CD8-positive, alpha-beta memory T cell (primary cell): ENCODE measurements at places on chromosomes 11 and 22. TPM values are rescaled to one million over a fixed set of nuclear protein-coding genes. Genes with fewer than 3 reads are reported as not detected.

DNA sequence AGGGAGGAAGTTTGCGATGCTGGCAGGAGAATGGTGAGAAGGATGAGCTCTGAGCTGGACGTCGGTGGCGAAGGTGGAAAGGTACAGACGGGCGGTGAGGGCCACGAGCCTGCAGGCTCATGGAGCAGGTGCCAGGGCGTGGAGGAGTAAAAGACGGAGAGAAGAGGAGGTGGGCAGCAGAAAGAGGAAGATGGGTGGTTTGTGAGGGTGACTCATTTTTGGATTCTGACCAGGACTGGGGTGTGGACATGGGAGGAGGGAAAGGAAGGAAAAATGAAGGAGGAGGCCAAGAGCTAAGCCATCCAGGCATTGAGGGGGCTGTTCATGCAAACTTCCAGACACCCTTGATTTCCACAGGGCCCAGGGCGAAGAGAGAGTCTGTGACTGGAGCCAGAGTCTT, 3.5 kb downstream of the ZDHHC24 start:
- DNase-seq = no peak

GRCh38 chr11:68500206-68500605, 39.7 kb downstream of the PPP6R3 start:
- DNase-seq = no peak

Gene FOLR2
- total RNA-seq = 0.26 TPM

- no peak for DNase-seq
Observed at GRCh38 chr22:42801252-42802080, 55.6 kb downstream of the ARFGAP3 start.

Gene SYT7
- not detected for total RNA-seq

Gene OR52H1
- not detected for total RNA-seq

Gene BAIAP2L2
- total RNA-seq = 0.58 TPM

DNA sequence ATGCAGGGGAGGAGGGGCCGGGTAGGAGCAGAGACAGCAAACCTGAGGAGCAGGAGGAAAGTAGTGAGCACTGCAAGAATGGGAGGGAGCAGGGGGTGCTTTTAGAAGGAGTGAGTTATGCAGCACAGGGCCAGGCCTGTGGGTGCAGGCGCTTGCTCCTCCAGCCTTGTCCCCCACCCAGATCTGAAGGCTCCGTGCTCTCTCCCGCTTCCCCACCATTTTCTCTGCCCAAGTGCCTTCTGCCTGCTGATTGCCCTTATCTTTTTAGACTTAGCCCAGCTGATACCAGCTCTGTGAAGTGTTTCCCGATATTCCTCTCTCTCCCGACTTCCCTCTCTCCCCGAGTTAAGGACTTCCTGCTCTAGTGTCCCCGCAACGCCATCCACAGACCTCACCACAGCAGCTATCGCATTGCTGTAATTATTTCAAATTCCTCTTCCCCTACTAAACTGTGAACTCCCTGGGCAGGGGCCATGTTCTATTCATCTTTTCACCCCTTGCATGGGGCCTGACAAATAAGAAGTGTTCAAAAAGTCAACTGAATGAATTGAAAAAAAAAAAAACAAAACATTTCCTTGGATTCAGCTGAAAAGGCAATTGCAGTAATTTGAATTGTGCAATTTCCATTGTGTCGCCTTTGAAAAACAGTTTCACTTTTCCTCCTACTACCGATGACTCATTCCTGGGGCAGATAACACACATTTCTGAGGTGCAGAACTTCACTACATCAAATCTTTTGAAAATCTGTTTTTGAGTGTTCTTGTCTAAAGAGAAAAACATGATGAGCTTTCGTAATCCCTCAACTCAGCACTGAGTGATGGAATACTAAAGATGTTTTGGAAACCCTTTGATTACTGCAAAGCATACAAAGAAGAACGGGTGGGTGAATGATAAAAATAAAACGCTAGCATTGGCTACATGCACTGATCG, 69.7 kb upstream of the BMAL1 start:
- DNase-seq = no peak

GRCh38 chr11:26867286-26867685, 126.6 kb upstream of the FIBIN start:
- DNase-seq = no peak

Gene BACE1-AS
- total RNA-seq = 4.5 TPM

- DNase-seq = no peak
Observed at GRCh38 chr11:126487711-126488110, 132.2 kb downstream of the ST3GAL4 start.

- DNase-seq = no peak
Observed at GRCh38 chr11:87351676-87352075, 313.9 kb downstream of the TMEM135 start.

Gene VWCE
- 12.4 TPM for total RNA-seq

Gene CD81
- total RNA-seq = 189 TPM

- no peak for DNase-seq
Observed at GRCh38 chr11:94790197-94790596, 22.0 kb downstream of the AMOTL1 start.

Gene ZNF214
- total RNA-seq = not detected

DNA sequence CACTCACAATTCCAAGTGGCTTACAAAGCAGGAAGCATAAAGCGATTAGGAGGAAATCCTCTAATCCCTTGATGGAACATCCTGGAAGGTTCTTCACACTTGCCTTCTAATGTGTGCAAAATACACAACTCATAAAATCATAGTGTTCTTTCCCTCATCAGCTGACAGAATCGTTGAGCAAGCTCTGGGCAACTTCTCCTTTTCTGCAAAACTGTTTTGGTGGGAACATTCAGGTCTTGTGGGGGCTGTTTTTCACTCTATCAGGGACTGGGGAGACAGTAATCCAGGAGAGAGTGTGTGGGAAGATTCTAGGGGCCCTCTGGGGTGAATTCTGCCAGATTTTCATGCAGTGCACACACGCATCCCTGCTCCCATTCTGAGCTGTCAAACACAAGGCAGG, 53.2 kb downstream of the IRAG1 start:
- DNase-seq = no peak

DNA sequence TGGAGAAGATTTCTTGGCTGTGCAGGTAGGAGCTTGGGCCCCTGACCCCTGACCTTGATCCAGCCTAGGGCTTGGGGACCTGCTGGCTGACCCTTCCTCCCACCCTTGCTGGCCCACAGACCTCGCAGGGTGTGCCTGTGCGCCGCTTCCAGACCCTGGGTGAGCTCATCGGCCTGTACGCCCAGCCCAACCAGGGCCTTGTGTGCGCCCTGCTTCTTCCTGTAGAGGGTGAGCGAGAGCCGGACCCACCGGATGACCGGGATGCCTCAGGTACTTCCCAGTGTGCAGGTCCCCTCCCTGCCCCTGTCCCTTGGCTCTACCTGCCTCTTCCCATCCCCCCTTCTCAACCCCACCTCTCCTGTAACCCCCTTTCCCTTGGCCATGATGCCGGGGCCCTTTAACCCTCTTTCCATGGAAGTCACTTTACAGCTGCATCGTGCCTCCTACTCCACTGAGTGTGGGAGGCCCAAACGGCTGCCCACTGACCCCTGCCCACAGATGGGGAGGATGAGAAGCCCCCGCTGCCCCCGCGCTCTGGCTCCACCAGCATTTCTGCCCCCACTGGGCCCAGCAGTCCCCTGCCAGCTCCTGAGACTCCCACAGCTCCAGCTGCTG, 3.8 kb downstream of the INPPL1 start:
- no peak for DNase-seq

DNA sequence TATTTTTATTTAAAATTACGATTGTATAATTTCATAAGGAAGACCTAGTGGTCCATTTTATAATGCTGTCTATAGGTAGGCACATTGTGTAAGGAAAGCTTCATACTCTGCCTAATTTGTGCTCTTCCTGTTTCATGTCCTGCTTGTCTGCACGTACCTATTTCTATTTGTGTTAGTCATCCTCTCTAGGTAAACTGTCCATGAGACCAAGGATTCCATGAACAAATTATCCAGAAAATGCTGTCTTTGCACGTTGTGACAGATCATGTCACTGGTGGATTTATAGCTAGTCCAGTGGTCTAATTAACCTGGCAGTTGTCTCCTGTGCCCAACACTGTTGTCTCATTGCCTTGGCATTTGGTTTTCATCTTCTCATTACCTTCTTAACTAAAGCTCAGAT, 44.7 kb downstream of the DNAJC24 start:
- DNase-seq = no peak

Gene FGF19
- total RNA-seq = not detected

Gene SPON1
- 0.81 TPM for total RNA-seq

DNA sequence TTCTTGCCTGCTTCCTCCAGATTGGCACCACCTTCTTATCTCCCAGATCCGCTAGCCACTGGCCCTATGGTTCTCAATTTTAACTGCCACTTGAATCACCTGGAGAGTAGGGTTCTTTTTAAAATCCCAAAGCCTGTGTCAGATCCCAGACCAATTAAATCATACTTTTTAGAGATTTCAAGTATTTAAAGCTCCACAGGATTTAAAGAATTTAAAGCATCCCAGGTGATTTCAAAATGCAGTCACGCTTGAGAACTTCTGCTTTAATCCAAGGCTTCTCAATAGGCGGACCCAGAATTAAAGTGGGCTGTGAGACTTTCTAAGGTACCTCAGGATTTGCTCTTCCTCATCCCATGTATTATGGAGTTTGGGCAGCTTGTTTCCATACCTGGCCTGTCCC, 400.0 kb downstream of the SOX6 start:
- no peak for DNase-seq

Gene OR2D2
- not detected for total RNA-seq

Gene ARHGAP8
- 0.49 TPM for total RNA-seq
